Activated naive CD8-positive, alpha-beta T cell treated with anti-CD3 and anti-CD28 coated beads for 36 hours (primary cell): ENCODE measurements at places on chromosomes 5 and 9. TPM values are rescaled to one million over a fixed set of nuclear protein-coding genes. Genes with fewer than 3 reads are reported as not detected.

Gene TEK
- not detected for total RNA-seq

GRCh38 chr5:126947146-126948010, 83.0 kb downstream of the MARCHF3 start:
- no peak for DNase-seq

DNA sequence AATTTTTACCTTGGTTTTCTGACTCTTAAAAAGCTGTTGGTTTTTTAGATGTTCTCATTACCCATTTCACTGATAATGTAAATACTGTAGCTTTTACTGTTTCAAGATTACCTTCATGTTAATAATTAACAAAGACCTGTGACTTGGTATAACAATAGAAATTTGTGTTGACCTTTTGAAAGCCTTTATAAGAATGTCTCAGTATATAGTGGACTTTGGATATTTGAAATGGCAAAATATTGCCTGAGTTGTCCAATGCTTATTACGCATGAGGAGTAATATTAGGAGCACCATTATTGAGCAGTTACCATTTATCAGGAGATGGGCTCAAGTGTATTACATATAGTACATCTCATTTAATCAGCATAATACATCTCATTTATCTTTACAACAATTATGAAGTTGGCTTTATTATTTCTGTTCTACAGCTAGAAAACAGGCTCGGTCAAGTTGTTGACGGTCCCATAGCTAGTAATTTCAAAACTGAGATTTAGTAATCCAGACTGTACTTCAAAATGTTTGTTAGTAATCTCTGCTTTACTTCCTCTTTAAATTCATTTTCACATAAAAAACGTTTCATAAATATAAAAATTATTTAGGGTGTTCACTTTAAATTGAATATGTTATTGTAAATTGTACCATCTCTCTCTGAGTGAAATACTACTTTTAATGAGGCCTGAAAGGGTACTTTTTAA, 50.7 kb upstream of the FKTN start:
- no peak for DNase-seq

- DNase-seq, result no peak
These were observed 175.8 kb upstream of the CHD1 start for GRCh38 chr5:99104538-99105132.

- no peak for DNase-seq
These were observed 156.6 kb downstream of the TLR4 start for GRCh38 chr9:117860849-117861248.

DNA sequence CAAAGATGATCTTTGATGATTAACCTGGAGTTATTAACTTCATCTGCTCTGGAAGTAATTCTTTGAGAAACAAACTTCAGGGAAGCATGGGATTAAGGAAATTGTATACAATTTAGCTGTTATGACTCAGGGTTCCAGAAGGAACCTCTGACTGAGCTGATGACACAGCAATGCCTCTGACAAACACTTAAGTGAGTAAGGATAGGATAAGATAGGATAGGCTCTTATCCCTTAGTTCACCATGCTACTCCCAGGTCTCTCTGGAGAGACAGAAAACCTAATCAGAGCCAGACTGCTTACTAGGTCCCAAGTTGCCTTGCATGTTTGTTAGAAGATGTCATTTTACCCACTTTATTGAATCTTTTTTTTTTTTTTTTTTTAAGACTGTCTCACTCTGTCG, 12.6 kb upstream of the TMEM38B start:
- no peak for DNase-seq

DNA sequence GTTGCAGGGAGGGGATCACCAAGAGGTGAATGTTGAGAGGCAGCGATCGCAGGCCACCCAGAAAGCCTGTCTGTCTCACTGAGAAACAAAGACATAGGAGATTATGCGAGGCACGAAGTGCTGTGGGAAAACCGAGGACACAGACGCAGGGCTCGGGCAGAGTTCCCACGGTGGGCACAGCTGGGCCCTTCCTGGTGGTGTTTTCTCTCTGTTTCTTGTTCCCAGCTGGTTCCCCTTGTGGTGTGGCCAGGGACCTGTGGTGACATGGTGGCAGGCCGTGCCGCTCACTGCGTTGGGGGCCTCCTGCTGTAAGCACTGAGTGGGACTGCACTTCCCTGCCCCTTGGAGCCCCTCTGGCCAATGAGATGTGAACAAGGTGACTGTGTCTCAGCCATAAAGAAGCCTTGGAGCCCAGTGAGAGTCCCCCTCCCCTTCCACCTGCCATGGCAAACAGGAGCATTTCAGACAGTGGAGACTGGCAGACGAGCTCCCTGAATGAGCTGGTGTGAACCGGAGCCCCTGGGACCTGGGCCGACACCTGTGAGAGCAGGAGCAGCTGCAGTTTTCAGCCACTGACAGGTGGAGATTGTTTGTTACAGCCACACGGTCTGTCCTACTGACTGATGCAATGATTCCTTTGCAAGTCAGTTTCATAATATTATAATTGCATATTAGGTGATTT, 13.2 kb upstream of the IRX4 start:
- no peak for DNase-seq
